ENCODE measurements at places on chromosomes 6 and 20.

DNA sequence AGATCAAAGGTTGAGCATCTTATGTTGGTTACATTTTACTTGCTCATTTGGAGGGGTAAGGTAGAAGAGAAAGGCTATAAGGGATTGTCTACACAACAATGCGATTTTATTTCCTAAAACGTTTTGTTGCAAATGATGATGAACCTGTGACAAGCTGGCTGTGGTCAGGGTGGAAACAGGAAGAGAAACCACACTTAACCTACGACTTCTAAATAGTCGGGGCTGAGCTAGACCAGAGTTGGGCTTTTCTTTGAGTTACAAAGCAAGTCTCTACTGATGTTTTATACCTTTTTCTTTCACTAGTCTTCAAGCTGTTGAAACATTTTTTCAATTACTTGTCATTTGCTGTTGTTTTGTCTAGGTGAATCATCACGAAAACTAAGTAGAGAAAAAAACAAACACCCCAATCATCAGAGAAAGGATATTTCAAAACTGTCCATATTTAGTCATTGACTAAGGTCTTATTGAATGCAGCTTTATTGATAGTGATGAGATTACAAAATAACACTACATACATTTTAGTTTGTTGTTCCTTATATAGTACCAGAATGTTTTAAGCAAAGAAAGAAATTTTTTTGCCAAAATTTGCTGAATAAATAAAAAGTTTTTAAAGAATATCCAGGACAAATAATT lies 18.0 kb downstream of the KLHL31 start:
- no peaks in the 10 kb centered on the region for H3K27me3 ChIP-seq
- peak overlapping the region; percentile 46 for H3K4me3 ChIP-seq
- DNase-seq = peak; percentile 23
- H3K4me1 ChIP-seq = peaks cover 34% of the 10 kb centered on the region
- H3K27ac ChIP-seq = peak overlapping the region; percentile 70
- peaks cover 6% of the 10 kb centered on the region for H3K36me3 ChIP-seq

DNA sequence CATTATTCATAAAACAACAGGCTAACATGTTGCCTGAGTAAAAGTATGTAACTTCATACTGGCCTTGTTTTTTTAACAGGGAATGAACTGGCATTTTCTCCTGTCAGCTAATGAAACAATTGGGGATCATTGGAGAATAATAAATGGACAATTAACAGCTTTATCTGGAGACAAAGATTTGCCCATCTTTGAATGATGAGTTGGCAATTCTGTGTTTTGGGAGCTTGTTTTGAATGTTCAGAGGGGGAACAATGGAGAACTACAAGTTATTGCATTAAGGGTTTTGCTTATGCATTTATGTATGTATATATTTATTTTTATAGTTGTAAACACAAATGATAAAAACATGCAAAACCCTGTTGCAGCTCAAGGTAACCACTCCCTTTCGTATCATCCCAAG lies 150.3 kb downstream of the CBLN4 start:
- no peak overlapping the region for H3K27ac ChIP-seq
- H3K4me3 ChIP-seq = no peak overlapping the region
- no peaks in the 10 kb centered on the region for H3K4me1 ChIP-seq
- H3K36me3 ChIP-seq = no peaks in the 10 kb centered on the region

- H3K4me3 ChIP-seq = no peak overlapping the region
- H3K27me3 ChIP-seq = peaks cover 51% of the 10 kb centered on the region
- no peaks in the 10 kb centered on the region for H3K4me1 ChIP-seq
- no peak for DNase-seq
- no peak overlapping the region for H3K27ac ChIP-seq
Observed at GRCh38 chr20:46227272-46227767, 81.0 kb downstream of the CDH22 start.

DNA sequence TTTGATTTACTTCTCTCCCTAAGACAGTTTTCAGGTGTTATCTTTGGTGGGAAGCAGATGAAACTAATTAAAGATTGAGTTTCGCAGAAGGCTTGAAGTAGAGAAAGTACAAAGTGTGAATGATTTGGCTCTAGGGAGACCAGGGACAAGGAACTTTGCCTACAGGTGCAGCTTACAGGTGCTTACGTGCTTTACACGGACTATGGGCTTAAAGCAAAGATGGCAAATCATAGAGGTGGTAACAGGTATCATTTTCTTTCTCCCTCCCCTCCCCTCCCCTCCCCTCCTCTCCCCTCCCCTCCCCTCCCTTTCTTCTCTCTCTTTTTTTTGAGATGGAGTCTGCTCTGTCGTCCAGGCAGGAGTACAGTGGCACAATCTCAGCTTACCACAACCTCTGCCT lies 136.3 kb downstream of the SLC35B3 start:
- no peak for DNase-seq
- H3K27ac ChIP-seq = no peak overlapping the region
- no peak overlapping the region for H3K4me3 ChIP-seq
- peaks cover 7% of the 10 kb centered on the region for H3K27me3 ChIP-seq
- H3K4me1 ChIP-seq = no peaks in the 10 kb centered on the region

- peaks cover 65% of the 10 kb centered on the region for H3K36me3 ChIP-seq
- no peak overlapping the region for H3K4me3 ChIP-seq
- H3K27ac ChIP-seq = peak overlapping the region; percentile 40
- H3K4me1 ChIP-seq = peaks cover 59% of the 10 kb centered on the region
Observed at GRCh38 chr20:58906111-58906510, 53.6 kb downstream of the GNAS start.

Measured in activated naive CD8-positive, alpha-beta T cell treated with anti-CD3 and anti-CD28 coated beads for 36 hours (primary cell).